Pulmonary artery endothelial cell (primary cell): ENCODE measurements at places on chromosomes 2 and 18. TPM values are rescaled to one million over a fixed set of nuclear protein-coding genes. Genes with fewer than 3 reads are reported as not detected.

Gene ABHD1
- total RNA-seq = not detected in 2 replicates

Gene RANBP2
- 72.5 and 104 TPM in 2 replicates for total RNA-seq

Gene OST4
- total RNA-seq = 360 and 398 TPM in 2 replicates

Gene CFC1
- not detected in 2 replicates for total RNA-seq

Gene SLC9A4
- total RNA-seq = not detected in 2 replicates

- DNase-seq = no peak
These were observed 940 bp downstream of the XRCC5 start for GRCh38 chr2:216109962-216110614.

Gene GNAL
- 0.18 and 0.46 TPM in 2 replicates for total RNA-seq

DNA sequence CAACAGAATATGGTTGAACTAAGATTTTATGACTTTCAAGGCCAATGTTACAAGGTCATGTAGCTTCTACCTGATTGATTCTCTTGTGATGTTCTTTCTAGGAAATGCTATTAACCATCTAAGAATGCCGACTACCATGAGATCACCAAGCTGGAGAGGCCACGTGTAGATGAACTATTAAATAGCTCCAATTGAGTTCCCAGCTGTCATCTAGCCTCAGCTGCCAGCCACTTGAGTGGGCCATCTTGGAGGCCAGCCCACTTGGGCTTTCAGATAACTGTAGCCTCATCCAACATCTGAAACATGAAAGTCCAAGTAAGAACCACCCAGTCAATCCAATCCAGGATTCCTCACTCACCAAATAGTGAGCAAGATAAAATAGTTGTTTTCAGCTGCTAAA lies 376.9 kb upstream of the TMEFF2 start:
- no peak for DNase-seq

DNA sequence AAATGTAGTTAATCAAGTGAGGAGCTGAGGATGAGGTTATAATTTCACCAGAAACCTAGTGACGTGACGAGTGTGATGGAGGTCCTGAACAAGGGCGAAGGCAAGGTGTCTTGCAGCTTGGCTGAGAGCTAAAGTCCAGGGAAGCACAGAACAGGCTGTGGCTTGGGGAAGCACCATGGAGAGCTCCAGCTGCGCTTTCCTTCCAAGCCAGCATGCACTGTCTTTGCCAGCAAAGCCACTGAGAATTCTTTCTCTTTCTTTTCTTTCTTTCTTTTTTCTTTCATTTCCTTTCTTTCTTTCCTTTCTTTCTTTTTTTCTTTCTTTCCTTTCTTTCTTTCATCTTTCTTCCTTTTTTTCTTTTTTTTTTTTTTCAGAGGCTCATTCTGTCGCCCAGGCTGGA lies 239.3 kb downstream of the FBXO15 start:
- no peak for DNase-seq

- DNase-seq = no peak
These were observed 17.3 kb upstream of the NEUROD1 start for GRCh38 chr2:181697571-181697970.
